Right lobe of liver (tissue), 6 donors: ENCODE measurements at places on chromosomes 1 and 21. TPM values are rescaled to one million over a fixed set of nuclear protein-coding genes. Genes with fewer than 3 reads are reported as not detected.

The PDIK1L gene
- 7.5 TPM for total RNA-seq

The ADAM30 gene
- not detected for total RNA-seq

The FCAMR gene
- 31.1 TPM for total RNA-seq

The DNALI1 gene
- total RNA-seq = 4.1 TPM

The OXCT2 gene
- 0.35 TPM for total RNA-seq
